Stimulated activated CD8-positive, alpha-beta memory T cell treated with anti-CD3 and anti-CD28 coated beads, Interleukin-7, amount 100 ng/mL, for 48 hours (primary cell): ENCODE measurements at places on chromosomes 4 and X.

DNA sequence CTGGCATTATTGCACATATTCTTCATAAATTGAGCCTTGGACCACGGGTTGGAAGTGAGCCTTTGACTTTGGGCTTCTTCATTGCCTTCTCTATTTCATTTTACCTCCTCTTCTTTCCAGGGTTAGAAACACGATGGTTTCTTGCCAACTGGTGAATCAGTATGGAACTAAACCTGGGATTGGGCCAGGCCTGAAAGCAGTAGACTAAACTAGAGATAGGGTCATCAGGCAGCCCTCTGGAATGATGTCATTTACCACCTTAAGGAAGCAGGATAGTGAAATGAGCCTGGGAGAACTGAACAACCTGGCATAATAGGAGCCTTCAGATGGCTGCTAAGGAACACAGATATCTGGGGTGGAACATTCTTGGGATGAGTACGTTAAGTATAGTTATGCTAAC is 67.5 kb upstream of the ATP8A1 start:
- DNase-seq: no peak

DNA sequence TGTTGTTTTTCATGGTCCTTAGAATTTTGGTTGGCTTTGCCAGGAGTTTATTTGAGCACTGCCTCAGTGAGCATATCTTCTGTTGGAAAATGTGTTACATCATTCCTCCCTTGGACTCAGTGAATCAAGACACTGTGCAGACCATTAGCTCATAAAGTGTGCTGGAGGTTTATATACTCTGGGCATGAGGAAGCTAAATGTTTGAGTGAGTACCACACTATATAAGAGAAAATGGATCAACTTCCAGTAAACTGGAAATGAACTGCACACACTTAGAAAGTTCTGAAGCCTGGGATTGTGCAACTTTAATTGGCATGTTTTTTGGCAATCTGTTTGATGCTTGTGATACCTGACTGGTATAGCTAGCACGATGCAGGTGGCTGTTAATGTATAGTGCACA is 75.9 kb downstream of the LIMCH1 start:
- no peak for DNase-seq

DNA sequence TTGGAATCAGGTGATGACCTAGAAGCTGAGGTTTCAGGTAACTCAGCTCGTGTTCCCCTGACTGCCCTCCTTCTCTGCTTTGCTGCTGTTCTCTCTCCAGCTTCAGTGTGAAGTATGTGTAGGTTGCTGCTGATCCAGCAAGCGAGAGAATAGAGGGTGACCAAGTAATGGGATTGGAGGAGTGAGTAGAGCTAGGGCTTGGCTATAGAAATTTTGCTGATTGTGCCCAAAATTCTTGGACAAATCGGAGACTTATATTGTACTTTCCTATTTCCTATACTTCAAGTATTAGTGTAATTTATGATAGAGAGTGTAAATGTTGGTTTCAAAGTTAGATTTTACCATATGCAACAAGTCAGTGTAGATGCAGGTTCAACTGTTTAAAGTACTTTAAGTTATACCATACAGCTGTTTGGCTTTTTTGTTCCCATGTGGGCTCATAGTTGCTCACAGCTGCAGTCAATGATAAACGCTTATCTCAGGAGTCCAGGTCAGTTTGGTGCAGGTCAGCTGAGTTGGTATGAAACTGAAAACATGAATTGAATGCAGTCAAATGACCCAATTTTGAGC is 48.0 kb downstream of the RAPGEF2 start:
- DNase-seq: no peak

GRCh38 chrX:116230130-116230898 is 59.8 kb downstream of the AGTR2 start:
- no peak for DNase-seq

DNA sequence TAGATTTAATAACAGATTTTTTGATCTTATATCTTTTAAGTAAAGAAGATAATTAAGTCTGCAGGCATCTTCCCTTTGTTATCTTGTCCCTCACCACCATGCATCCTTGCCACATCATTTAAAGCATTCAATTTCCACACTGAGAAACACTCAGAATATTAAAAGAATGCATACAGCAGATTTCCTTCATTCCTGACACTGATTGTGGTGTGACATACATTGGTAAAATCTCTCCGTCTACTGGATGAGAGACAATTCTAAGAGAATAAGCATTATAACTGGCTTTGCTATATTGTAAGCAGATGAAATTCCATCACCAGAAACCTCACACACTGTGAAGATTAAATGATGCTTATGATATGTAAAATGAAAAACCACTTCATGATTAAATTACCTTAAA is 97.4 kb upstream of the TRPC5OS start:
- DNase-seq: no peak

GRCh38 chrX:18406531-18407266 is 18.7 kb upstream of the CDKL5 start:
- DNase-seq: no peak

DNA sequence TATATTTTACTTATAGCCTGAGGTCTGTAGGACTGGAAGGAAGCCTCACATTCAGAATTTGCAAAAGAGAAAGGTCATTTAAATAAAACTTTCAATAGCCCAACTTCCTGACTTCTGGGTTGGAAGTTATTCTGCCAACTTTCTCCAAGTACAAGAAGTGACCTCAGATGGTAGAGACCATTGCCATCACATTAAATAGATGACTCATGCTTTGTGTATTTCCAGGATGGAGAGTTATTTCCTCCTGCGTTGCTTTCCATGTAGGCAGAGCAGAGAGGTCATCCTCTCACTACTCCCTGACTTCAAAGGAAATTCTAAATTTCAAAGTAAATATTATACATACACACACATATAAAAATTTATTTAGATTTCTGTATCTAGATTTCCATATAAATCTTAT is 73.0 kb upstream of the NR3C2 start:
- DNase-seq: no peak

GRCh38 chrX:46812445-46812844 is 24.4 kb upstream of the RP2 start:
- DNase-seq: no peak

GRCh38 chr4:163470391-163470790 is 3.2 kb downstream of the TKTL2 start:
- no peak for DNase-seq

GRCh38 chrX:150897421-150898320 is 797 bp downstream of the CD99L2 start:
- DNase-seq: no peak

DNA sequence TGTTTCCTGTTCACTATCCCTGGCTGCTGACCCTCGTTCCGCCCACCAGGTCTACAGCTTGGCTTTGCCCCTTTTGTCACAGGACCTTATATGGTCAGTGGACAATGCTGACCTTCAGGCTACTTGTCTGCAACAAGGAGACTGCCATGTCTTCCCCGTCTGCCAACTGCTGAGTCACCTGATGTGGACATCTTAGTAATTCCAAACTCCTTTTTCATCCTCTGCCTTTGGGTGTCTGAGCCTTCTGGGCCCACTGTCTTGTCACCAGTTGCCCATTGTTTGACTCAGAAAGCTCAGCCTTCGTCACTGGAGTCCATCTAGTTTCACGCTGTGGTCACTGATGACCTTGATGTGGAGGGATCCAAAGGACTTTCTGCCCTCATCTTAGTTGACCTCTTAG is 30.2 kb downstream of the GPRIN3 start:
- DNase-seq: no peak

GRCh38 chr4:141027421-141027820 is 105.8 kb downstream of the RNF150 start:
- no peak for DNase-seq

DNA sequence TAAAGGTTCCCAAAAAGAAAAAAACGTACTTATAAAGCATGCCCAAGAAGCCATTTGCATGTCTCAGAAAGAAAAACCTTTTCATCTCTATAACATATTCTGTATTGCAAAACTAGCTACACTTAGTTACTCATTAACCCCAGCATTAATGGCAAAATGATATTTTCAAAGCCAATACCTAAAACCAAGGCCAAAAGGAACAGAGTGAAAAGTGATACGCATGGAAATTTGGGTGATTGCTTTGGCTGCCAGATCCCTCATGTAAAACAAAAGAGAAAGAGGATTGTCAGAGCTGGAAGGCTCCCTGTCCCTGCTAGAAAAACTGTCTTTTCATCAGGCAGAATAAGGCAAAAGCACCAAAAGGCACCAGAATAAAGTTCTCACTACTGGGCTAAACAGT is 46.8 kb upstream of the RADX start:
- no peak for DNase-seq

DNA sequence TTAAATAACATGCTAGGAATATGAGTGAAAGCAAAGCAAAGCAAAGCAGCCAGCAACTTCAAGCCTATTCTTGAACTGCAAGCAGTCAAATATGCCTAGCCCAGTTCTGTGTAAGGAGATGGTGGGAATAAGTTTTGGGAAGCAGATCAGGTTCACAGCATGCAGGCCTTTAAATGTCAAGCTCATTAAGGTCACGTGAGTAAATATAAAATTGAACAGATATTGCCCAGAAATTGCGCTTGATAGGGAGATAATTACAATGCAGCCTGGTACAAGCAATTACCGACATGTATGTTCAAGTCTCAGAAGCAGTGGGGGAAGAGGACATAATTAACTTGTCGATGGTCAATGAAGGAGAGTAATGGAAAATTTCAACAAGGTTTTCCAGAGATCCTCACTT is 6.0 kb downstream of the GNPDA2 start:
- DNase-seq: no peak

DNA sequence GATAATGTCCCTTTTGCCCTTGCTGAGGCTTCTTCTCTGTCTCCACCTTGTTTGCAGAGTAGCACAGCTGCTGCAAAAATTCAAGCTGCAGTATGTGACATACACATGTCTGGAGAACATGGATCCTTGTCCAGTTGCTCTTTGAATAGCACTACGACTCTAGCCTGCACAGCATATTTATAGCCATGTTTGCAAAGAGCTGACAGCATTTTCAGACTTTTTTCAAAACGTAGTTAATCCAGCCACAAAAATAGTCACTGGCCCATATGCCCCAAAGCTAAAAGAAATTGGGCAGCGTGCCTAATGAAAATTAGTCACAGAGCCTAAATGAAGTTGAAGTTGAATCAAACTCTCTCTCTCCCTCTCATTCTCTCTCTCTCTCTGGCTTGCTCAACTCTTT is 17.5 kb downstream of the SLC16A2 start:
- no peak for DNase-seq

- DNase-seq: no peak
Measured at GRCh38 chrX:96707804-96708203, 23.2 kb downstream of the DIAPH2 start.

- DNase-seq: no peak
Measured at GRCh38 chr4:165613581-165613980, 234.8 kb downstream of the CPE start.

GRCh38 chrX:154049209-154050112 is 29.8 kb upstream of the IRAK1 start:
- no peak for DNase-seq

- DNase-seq: no peak
Measured at GRCh38 chrX:138073626-138074025, 507.7 kb downstream of the ZIC3 start.

DNA sequence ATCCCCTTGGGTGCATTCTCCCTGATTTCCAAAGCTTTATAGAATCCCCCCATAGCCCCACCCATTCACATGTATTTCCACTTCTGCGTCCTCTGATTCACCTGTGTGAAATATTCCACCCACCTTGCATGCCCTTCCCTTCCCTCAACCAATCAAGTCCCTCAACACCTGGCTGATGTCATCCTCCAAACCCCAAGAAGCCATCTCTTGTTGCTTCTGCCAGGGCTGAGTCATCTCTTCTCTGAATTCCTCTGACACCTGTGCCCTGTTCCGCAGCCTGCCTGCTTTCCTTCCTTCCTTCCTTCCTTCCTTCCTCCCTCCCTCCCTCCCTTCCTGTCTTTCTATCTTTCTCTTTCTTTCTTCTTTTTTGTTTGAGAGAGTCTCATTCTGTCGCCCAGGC is 9.9 kb downstream of the CRMP1 start:
- DNase-seq: no peak

GRCh38 chrX:153772316-153773217 is 8.3 kb upstream of the SRPK3 start:
- no peak for DNase-seq

DNA sequence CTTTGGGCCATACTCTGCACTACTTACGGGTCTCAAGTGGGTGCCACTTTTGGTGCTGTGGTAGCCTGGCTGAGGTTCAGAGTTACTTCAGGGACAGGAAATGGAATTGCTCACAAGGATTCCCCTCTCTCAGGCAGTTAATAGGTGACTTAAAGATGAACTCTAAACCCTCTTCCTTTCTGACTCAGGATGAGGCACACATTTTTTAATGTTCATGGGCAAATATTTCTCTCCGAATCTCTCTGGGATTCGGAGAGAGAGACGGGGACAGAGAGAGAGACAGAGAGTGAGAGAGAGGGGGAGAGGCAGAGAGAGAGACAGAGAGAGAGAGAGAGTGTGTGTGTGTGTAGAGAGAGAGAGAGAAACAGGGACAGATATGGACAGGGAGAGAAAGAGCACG is 79.8 kb downstream of the NYX start:
- no peak for DNase-seq

DNA sequence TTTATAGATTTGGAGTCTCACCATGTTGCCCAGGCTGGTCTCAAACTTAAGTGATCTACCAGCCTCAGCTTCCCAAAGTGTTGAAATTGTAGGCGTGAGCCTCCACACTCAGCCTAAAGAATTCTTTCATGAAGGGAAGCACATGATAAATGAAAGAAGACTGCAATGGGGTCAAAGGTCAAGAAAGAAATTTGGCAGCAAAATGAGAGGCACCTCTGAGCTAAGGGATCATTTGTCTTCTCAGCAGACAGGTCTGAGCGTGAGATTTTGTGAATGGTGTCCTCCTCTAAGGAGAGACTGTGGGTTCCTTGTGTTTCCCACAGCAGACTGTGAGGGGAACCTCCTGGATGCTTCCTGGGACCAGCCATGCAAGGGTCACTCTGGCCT is 57.5 kb upstream of the EGFL6 start:
- DNase-seq: no peak

GRCh38 chrX:150257353-150258175 is 105.6 kb upstream of the MAMLD1 start:
- no peak for DNase-seq

DNA sequence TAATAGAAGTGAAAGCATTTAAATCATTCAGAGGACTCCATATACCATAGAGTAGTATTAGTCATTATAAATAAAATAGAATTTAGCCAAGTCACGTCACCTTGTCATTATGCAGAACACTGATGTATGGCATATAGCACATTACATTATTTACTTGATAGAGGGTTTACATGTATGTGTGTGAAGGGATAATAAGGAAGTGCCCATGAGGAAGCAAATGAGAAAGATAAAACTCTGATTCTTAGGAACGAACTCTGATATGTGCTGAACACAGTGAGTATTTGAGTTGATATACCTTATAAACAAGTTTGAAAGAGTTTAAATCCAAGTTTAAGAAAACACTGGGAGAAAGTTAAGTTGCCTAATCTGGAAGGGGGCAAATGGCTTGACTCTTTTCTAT is 160.5 kb upstream of the NDST3 start:
- DNase-seq: no peak

- no peak for DNase-seq
Measured at GRCh38 chr4:71713611-71714203, 70.2 kb downstream of the GC start.

- DNase-seq: no peak
Measured at GRCh38 chrX:73647212-73647611, 84.2 kb downstream of the CHIC1 start.
